ENCODE measurements at places on chromosomes 5 and 9.

- DNase-seq: no peak
These were observed 158.7 kb downstream of the TMEM167A start for GRCh38 chr5:82918311-82919031.

GRCh38 chr5:178902849-178903248 lies 7.1 kb downstream of the ZFP2 start:
- no peak for DNase-seq

GRCh38 chr5:43156388-43156787 lies 35.6 kb upstream of the NIM1K start:
- no peak for DNase-seq

DNA sequence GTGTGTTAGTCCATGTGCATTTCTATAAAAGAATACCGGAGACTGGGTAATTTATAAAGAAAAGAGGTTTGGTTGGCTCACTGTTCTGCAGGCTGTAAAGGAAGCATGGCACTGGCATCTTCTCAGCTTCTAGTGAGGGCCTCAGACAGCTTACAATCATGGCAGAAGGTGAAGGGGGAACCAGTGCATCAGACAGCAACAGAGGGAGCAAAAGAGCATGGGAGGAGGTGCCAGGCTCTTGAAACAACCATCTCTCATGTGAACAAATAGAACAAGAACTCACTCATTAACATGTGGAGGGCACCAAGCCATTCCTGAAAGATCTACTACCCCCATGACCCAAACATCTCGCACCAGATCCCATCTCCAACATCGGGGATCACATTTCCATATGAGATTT lies 89.2 kb upstream of the IL33 start:
- no peak for DNase-seq

Data from activated CD4-positive, alpha-beta T cell treated with anti-CD3 and anti-CD28 coated beads, Interleukin-2, amount 50 U/mL, for 4 hours (primary cell).